Stimulated activated CD4-positive, alpha-beta T cell treated with anti-CD3 and anti-CD28 coated beads, TNF-alpha, amount 100 ng/mL, for 48 hours (primary cell): ENCODE measurements at places on chromosomes 7 and 10.

GRCh38 chr10:62017491-62017870 lies 116.0 kb downstream of the ARID5B start:
- DNase-seq, result no peak

DNA sequence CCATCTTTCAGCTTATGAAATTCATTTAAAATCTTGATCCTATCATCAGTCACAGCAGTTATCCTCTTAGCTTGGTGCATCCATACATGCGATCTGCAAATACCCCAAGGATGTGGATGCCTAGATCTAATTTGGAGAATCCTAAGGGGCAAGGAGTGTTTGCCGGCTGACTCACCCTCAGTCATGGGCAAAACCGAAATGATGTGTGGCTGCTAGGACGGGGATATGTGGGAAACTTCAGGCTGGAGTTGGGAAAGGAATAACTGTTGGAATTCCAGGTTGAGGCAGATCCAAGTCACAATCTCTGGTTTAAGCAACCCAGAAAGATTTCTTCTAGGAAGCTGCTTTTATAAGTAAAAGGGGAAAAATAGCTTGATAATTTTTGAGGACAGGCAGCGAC lies 19.7 kb upstream of the GOT1 start:
- DNase-seq, result no peak

- no peak for DNase-seq
Measured at GRCh38 chr10:31708474-31708873, 220.2 kb downstream of the ARHGAP12 start.

DNA sequence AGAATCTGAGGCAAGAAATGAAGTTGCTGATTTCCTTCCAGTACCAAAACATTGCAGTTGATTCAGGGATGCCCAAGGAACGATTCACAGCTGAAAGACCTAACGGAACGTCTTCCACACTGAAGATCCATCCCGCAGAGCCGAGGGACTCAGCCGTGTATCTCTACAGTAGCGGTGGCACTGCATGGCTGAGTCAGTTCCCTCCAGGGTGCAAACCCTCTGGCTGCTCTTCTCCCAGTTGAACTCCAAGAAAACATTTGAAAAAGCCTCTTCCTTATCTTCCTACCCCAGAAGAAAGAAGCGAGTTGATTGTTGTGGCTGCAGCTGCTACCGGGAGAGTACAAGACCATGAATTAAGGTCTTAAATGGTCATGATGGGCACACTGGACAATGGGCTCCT lies 147.1 kb upstream of the PRSS1 start:
- DNase-seq, result no peak

DNA sequence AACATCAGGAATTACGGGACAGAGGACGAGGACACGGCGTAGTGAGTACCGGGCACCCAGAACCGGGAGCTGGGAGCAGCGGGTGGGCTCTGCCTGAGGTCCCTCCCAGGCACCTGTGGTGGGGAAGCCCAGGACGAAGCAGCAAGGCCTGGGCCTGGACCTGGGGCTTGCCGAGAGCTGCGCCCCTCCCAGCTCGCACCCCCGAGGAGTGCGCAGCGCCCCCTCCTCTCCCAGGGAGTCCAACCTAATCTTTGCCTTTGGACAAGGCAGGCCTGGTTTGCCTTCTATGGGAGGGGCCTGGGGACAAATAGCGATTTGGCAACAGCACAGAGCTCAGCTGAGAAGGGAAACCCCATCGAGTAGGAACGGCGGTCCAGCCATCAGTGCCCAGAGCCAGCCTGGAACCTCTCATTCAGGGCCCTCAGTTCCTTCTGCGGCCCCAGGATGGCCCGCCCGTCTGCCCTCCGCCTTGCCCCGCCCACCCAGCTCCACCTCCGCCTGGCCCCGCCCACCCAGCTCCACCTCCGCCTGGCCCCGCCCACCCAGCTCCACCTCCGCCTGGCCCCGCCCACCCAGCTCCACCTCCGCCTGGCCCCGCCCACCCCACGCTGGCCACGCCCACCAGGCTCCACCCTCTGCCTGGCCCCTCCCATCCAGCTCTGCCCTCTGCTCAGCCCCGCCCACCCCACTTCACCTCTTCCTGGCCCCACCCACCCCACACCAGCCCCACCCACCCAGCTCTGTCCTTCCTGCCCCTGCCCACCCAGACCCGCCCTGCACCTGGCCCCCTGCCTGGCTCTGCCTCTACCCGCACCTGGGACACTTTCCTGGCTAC lies 32.5 kb upstream of the KNDC1 start:
- peak; percentile 51 for DNase-seq

GRCh38 chr10:85490431-85490830 lies 876.2 kb downstream of the GRID1 start:
- no peak for DNase-seq
